ENCODE measurements at places on chromosomes 1 and 21.

- DNase-seq: no peak
Observed at GRCh38 chr1:151293093-151293492, 11.0 kb downstream of the ZNF687 start.

DNA sequence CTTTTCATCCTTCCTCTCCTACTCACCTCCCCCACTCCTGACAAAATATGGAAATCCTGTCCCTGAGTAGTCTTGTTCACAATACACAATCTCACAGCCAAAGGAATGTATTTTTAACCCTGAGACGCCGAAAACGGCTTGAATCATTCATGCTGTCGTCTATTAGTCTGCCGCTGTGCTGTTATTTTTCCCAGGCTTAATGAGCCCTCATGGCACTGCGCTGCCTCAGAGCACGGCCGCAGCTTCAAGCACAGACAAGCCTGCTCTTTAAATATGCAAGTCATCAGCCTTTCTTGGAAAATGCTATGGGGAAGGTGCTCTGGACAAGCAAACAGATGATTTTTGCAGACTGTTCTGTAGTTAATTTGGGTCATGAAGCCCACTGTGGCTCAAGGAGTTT, 302.7 kb downstream of the DISC1 start:
- DNase-seq: no peak

DNA sequence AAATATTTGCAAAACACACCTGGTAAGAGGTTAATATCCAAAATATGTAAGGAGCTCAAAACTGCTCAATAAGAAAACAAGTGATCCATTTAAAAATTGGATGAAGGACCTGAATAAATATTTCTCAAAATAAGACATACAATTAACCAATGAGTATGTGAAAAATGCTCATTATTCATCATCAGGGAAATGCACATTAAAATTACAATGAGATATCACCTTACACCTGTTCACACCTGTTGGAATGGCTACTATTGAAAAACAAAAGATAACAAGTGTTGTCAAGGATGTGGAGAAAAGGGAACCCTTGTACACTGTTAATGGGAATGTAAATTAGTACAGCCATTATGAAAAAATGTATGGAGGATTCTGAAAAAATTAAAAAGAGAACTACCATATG, 136.0 kb upstream of the GREM2 start:
- no peak for DNase-seq

DNA sequence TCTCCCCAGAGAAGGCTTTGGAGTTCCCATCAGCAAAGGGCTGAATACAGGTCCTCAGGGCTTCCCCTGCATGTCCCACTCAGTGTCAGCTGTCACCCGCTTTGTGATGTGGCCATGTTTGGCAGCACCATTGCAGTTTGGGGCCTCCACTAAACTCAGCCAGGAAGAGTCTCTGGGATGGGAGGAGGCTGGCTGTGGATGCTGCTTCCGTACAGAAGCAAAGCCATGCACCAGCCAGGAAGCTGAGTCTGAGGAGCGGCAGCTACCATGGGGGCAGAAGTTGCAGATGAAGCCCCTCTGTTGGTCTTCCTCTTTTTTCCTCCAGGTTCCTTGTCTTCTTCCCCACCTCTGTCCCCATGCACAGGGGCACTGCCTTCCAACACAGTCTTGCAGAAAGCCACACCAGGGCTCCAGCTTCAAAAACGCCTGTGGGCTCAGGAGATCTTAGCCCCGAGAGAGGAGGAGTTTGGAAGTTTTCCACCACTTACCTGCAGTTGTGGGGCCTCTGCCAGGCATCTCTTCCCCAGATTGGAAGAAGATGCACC, 416.8 kb downstream of the NPHP4 start:
- no peak for DNase-seq

DNA sequence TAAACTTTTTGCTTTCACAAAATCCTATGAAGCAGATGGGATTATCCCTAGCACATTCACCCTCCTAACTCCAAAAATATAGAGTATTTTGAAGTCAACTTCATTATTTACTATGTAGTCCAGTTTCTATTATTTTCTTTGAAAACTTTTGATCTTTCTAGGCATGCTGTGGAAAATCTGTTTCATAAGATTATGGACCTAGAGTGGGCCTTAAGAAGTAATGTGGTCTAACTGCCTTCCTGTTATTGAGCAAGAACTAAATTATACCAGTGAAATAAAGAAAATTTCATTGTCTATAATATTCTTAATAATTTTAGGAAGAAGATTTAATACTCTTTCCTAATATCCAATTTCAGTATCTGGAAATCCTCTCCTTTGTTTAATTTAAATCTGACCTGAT, 58.1 kb downstream of the PRKACB start:
- DNase-seq: no peak

DNA sequence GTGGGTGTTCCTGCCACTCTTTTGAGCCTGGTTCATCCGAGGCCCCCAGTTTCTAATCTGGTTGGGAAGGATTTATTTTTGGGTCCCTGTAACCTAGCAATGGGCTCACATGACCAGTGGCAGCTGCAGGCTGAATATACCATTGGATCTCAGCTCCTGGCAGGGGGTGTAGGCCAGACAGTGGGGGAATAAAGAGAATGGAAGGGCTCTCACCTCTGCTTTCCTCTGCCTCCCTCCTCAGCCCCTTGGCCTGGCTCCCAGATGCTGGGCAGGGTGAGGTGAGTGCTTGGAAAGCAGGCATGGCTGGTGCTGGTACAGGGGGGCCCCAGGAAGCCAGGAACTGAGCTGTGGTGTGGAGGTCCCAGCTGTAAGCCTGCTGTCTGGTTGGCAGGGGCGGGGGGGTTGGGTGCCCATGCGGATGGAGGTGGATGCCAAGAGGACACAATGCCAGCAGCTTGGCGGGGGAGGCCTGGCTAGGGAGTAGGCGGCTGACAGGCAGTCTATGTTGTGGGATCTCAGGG, 3.6 kb upstream of the GPR61 start:
- DNase-seq: no peak

- no peak for DNase-seq
Observed at GRCh38 chr1:19483691-19484090, 1.6 kb downstream of the CAPZB start.

DNA sequence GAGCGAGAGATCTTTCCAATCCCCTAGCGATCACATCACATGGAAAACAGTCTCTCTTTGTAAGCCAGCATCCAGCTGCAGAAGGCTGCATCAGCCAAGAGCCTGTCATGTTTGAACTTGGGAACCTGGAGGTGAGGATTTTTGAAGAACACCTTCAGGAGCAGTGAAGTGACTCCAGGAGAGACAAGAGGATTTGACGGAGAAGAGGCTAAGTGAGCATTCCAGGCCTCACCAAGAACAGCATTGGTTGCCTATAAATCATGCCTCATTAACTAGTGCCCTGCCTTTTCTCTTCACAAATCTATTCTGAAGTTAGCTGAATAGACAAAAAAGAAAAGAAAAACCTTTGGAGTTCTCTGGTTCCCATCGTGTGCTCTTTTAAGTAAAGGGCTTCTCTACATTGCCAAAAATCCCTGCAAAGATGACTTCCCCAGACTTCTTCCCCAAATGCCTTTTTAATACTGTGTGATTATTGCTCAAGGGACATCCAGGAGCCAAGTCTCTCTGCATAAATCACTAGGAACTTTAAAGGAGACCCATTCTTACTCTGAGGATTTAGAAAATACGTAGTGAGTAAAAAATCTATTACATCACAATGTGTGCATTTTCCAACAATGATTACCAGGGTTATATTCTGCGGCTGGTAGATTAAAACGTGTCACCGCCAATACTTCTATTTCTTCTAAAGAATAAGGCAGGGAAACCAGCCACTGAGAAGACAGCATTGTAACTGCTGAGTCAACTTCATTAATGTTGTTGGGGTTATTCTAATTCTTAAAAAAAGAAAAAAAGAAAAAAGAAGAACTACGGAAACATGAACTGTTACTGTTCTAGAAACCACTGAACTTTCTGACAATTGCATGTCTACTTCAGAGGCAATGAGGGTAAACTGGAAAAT, 95.2 kb downstream of the KIF14 start:
- no peak for DNase-seq

Data from activated T-helper 1 cell treated with Interleukin-2 at 50 U/mL for 16 hours (primary cell).